ENCODE measurements at places on chromosomes 1 and 21. TPM values are rescaled to one million over a fixed set of nuclear protein-coding genes. Genes with fewer than 3 reads are reported as not detected.

GRCh38 chr1:53016705-53017104 lies 45.3 kb upstream of the PODN start:
- no peak for DNase-seq

- DNase-seq, result no peak
Measured at GRCh38 chr1:227415115-227415790, 97.0 kb upstream of the CDC42BPA start.

GRCh38 chr1:200245473-200245872 lies 164.4 kb downstream of the ZNF281 start:
- DNase-seq, result no peak

FCER1G gene
- 208 TPM for total RNA-seq

ZMYM1 gene
- 6.5 TPM for total RNA-seq

SLFNL1 gene
- 0.19 TPM for total RNA-seq

- no peak for DNase-seq
Measured at GRCh38 chr1:112515311-112516009, 6.7 kb downstream of the WNT2B start.

DNA sequence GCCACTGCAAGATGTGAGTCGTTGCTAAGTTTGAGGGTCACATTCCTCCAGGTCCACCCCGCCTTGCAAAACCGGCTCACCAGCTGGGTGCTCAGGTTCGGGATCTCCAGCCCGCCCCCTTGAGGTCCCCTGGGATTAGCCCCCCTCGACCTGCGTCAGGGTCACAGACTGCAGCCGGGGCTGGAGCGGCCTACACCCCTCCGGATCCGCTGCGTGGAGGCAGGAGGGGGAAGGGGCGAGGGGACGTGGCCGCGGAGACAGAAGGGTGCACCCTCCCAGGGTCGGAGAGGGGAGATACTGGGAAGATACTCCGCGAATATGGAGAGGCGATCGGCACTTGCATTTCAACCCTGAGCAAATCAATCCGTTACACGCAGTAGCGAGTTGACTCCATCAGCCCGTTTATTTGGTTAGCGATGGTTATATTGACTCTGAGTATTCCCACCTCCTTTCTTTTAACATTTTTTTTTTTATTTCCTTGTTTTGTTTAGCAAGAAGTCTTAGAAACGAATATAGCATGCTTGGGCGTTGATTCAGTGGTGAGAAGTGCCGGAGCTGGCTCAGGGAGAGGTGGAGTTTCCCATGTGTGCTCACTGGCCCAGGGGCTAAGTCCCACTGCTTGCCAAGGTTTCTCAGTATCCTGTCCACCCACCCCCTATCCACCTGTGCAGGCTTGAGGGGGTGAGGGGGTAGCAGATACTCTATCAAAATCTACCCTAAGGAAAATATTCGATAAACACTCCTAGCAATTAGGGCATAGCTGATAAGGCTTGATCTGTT lies 997 bp downstream of the IFNAR2 start:
- no peak for DNase-seq

DNA sequence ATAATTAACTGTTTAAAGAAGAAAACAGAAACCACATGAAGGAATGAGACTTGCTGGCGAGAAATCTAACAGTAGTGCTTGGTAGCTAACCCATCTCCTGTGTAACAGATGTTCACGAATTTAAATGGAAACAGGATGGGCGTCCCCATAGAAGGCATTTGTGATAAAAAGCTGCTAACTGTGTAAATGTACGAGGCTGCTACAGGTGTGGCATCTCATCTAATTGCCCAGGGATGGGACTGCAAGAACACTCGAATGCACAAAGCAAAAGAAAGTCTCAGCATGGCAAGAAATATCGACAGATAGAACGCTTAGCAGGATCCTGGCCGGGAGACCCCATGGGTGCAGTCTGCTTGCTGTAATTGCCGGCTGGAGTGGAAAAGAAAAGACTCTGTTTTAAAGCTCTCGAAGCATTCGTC lies 112.7 kb downstream of the RUNX1 start:
- DNase-seq, result no peak

DNA sequence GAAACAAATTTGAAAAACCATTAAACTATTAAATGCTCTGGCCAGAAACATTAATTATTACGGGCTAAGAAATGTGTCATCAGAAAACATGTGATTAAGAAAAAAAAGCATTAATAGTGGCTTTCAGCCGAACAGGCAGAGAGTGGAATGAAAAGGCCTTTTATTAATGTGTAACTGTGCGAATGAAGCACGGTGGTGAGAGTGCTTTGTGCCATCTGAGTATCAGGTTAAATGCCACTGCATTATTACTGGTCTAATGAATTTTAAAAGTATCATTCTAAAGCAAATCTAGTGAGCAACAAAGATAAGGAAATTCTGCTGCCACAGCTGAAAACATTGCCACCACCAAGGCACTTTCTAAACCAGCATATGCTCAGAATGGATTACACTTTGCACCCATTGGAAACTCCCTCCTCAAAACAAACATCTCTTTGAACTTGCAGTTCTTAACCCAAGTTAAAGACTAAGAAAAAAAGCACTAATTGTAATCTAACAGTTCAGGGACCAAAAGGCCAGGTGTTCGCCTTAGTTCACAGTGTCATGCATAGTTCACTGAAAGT lies 30.0 kb upstream of the SSX2IP start:
- DNase-seq, result no peak

- no peak for DNase-seq
Measured at GRCh38 chr21:38839328-38840286, 33.9 kb downstream of the ETS2 start.

DNA sequence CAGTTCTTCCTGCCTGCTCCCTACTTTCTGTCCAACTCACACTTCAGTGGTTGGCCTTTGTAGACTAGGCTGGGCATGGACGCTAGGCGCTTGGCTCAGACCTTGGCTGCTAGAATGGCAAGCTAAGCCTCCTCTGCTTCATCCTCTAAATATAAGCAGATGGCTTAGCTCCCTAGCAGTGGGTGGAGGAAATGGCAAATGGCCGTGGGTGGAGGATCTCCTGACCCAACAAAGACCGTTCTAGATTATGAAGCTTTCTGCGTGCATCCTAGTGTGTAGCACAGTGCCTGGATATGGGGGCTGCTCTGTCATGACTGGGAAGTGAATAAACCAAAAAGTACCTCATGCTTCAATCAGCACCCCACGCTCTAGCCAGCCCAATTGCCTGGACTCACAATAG lies 10.4 kb upstream of the ETV3L start:
- no peak for DNase-seq

CFHR5 gene
- not detected for total RNA-seq

- no peak for DNase-seq
Measured at GRCh38 chr1:110148961-110149360, 1.3 kb upstream of the SLC6A17 start.

DNA sequence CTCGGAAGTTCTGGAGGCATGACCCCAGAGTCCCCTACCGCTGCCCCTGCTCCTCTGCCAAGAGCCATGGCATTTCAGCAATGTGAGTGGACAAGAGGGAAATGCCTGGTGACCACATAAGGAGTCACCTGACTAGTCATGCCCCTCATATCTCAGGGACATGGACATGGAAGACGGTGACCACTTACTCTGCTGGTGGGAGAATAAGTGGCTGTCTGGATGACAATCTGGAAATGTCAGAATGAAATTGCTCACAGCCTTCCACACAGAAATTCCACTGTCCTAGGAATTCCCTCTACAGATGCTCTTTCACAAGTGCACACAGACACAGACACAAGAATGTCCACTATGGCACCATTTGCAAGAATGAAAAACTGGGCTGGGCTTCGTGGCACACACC lies 24.3 kb upstream of the PLEKHG5 start:
- no peak for DNase-seq

ANKRD65 gene
- 3.0 TPM for total RNA-seq

FAM110D gene
- total RNA-seq, result 6.7 TPM

DNA sequence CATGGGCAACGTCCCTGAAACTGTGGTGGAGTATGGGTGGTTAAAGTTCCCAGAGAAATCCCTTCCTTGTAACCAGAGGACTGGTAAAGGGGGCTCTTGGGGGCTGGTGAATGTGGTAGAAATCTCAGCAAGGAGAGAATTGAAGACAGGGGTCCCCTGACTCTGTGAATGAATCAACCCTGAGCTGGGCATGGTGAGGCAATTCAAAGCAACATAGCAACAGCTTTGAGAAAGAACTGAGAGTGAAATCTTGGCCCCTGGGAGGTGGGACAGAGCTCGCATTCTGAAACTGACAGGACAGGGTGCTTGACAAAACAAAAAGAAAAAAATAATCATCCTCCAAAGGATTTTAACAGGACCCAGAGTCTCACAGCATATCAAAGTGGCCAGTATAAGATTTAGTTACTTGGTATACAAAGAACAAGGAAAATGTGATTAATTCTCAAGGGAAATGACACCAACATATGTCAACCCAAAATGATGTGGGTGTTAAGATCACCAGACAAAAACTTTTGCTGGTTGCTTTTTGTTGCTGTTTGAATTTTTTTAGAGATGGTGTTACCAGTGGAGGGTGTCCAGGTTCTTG lies 11.7 kb upstream of the SUMO3 start:
- no peak for DNase-seq

DMRTA2 gene
- total RNA-seq, result not detected

DNA sequence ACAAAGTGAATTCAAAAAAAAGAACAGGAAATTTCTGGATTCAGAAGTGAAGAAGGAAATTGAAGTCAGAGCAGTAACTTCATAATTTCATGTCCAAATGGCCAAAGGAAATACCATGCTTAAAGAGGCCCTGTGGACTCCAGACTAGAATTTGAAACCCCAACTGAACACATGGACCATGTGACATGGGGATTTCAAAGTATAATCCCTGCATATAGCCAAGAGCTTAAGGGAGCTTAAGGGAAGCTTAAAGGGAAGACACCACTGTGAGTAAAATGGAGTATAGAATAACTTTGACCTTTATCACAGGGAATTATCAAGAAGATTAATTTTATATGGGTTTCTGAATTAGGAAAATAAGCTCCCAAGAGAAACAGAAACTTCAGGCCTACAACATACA lies 241.8 kb upstream of the POGK start:
- no peak for DNase-seq

- no peak for DNase-seq
Measured at GRCh38 chr1:80639777-80640533, 1160.8 kb upstream of the ADGRL2 start.
